ENCODE measurements at places on chromosomes 5 and 9.

- DNase-seq = no peak
Measured at GRCh38 chr9:137891588-137892423, 14.2 kb downstream of the CACNA1B start.

- DNase-seq = no peak
Measured at GRCh38 chr9:13278368-13279246, 885 bp downstream of the MPDZ start.

- no peak for DNase-seq
Measured at GRCh38 chr5:63011158-63011557, 432.5 kb downstream of the LRRC70 start.

DNA sequence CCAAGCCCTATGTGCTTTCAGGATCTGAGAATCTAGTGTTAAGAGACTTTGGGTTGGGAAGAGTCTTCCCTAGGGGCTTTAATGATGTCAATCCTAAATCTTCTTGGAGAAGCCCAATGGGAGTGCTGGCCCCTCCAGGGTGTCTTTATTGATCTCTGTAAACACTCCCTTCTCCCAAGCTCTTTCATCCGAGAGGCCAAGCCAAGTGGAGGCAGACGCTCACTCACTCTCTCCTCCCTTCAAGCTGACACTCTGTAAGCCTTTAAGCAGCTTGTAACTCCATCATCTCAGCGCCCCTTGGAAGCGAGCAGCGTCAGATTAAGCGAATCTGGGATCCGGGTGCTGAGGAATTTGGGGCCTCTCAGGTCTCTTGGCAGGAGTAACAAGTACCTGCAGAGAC lies 37.7 kb downstream of the SPARC start:
- no peak for DNase-seq

DNA sequence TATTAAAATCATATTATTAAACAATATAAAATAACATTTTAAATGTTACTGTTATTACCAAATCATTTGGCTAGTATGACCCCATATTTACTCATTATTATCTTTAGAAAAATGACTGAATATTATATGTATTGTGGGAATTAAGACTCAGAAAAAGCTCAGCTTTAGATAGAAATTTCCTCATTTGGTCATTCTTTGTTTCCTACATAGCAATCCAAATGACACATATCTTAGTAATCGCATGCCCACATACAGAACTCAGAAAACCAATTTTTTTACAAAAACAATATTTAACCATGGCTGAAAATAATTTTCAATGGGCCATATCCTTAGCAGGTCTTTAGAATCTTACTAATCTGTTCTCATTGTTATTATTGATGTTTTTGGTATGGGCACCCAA lies 53.8 kb upstream of the TSLP start:
- DNase-seq = no peak

DNA sequence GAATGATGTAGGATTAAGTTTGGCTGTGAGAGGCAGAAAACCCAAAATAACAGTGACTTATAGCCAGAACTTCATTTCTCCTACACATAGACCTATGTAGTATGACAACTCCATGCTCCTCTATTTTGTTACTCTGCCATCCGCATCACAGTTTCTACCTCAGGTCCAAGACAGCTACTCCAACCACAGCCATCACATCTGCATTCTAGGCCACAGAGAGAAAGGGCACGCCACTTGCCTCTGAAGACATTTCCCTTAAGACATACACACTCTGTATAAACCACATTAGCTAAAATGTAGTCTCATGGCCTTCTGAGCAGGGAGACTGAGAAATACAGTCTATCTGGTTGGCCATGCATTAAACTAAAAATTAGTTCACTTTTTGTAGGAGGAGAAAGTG lies 10.0 kb downstream of the SPINK4 start:
- DNase-seq = no peak
